ENCODE measurements at places on chromosomes 13 and 19.

- no peak for DNase-seq
Observed at GRCh38 chr19:48968179-48968661, 3.1 kb downstream of the FTL start.

- DNase-seq = no peak
Observed at GRCh38 chr19:36212895-36213294, 1.6 kb downstream of the ZNF565 start.

GRCh38 chr13:75079226-75079625, 402.7 kb downstream of the TBC1D4 start:
- no peak for DNase-seq

DNA sequence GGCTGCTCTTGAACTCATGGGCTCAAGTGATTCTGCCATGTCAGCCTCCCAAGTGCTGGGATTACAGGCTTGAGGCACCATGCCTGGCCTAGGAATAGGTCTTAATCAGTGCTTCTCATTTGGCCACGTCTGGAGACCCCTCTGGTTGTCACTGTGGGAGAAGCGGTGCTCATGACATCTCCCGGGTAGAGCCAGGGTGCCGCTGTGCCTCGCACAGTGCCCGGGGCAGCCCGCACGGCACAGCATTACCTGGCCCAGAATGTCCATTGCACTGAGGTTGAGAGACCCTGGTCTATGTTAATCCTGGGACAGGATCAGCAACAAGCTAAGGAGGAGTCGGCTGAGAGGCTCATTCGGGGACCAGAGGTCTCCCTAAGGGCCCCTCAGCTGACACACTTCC, 160.8 kb downstream of the EFNB2 start:
- DNase-seq = no peak

- no peak for DNase-seq
Observed at GRCh38 chr13:45863709-45864590, 12.4 kb upstream of the SIAH3 start.

DNA sequence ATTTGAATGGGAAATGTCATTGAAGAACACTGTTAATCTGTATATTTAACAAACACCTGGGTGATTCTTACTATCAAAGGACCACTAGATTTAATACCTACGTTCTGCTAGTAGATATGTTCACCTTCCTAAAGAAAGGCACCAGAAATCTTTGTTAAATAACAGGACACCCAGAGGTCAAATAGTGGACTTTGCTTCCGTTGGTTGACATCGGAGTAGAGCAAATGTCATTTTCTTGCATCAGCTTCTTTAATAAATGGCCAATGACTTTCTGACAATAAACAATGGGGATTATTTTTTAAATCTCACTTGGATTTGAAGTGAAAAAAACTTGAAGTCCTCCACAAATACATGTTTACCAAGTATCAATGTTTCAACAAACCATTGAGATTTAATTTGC, 111.1 kb downstream of the LACC1 start:
- DNase-seq = no peak

DNA sequence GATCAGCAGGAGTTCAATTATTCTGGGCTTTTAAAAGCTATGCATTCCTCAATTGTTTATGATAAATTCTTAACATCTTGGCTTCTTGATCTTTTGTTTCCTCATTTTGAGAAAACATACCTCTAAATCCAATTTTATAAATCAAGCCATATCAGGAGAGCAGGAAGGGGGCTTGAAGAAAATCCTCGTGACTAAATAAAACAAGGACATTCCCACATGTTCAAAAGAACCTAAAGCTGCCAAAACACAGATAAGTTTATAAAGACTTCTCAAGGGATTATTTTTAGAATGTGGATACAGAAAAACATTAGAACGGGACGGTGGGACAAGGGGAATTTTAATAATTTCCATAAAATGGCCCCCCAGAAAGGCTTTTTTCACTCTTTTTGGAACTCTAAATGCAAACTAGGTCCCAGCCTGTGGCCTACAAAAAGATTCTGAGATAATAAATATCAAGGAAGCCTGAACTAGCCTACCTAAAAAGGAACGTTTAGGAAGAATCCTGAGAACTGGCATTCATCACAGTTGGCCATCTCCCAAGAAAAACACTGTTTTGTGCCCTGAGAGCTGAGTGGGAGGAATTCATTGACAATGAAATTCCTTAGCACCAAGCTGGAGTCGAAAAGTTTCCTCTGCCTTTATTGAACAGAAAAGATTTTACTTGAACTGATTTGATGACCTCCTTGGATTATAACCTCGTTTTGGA, 30.1 kb downstream of the ZAR1L start:
- no peak for DNase-seq

GRCh38 chr19:34274284-34274826, 20.0 kb downstream of the GARRE1 start:
- no peak for DNase-seq

DNA sequence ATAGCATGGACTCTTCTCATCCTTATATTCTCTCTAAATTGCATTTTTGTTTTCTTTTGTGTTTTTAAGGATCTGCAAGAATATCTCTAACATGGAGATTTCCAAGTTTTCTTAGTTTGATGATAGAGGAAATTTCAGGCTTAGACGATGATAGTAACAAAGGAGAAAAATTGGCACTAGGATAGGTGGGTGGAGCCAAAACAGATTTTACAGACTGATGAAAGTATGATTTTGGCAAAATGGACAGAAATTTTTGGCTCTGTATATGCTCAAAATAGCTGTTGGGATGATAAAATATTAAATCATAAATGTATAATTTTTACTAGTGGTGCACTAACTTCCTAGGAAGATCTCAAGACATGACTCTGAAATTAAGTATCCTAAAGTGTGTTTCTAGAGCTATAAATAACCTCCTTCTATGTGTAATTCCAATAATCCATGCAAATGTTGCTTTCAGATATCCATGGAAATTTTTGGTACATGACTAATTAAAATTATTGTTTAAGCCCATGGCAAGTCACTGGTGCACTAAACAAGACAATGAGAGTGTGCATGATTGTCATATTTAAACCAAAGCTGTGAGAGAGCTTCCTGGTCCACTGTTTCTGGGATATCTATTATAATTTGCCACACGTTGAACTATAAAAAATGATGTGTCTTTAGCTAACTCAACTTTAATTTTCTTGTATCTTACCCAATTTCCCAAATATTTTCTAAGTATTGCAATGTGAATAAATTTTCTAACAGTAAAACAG, 55.8 kb upstream of the NBEA start:
- no peak for DNase-seq

- DNase-seq = no peak
Observed at GRCh38 chr19:42601811-42602443, 7.2 kb upstream of the CEACAM8 start.

GRCh38 chr19:44582581-44583265, 30.6 kb upstream of the IGSF23 start:
- no peak for DNase-seq

DNA sequence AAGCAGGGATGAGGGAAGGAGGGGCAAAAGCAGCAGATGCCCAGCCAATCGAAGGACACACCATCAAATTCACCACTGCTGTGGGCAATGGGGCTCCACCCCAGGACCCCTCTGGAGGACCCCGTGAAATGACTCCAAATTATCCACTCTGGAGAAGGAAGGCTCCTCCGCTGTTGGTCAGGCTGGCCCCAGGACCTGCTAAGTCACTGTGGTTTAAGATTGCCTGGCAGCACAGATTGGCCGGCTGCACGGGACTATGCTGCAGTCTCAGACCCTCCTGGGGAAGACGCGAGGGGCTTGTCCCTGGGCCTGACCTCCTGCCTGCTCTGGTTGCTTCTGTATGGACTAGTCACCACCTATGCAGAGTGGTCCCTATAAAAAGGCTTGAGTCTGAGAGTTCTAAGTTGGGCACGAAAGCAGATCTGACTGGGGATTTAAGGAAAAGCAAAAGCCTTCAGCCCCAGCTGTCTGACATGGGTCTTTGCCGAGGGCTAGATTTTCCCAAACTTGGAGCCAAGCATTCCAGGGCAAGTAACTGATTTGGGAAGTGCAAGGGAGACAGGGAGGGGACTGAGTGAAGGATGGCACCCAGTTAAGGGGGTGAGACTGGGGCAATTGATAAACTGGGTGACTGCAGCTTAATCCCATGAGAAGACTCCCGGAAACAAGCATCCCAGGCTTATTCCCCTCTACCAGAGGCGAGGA, 91.7 kb downstream of the TSHZ3 start:
- no peak for DNase-seq

- DNase-seq = no peak
Observed at GRCh38 chr13:52383366-52383765, 22.6 kb downstream of the THSD1 start.

- DNase-seq = peak; percentile 49
Observed at GRCh38 chr19:41939861-41940730, 11.8 kb upstream of the ERFL start.

DNA sequence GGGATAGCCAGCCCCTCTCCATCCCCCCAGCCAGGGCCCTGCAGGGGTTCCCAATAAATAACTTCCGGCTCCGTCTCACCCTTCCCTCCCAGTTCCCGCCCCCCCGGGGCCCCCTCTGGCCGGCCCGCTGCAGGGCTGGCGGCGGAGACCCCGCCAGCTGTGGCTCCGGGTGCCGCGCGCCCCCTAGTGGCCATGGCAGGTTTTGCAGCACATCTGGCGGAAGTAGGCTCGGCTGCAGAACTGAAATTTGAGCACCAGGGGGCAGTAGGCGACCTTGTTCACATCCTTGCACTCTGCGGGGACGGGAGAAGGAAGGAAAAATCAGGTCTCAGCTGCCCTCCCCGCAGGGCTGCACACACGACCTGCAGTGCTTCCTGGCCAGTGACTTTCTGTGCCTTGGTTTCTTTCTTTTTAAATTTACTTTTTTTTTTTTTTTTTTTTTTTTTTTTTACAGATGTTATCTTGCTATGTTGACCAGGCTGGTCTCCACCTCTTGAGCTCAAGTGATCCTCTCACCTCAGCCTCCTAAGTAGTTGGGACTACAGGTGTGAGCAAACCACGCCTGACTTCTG, 3.6 kb upstream of the MYO1F start:
- DNase-seq = peak; percentile 81

- DNase-seq = no peak
Observed at GRCh38 chr19:4054441-4055208, 12.1 kb downstream of the ZBTB7A start.

GRCh38 chr13:25080773-25081172, 15.2 kb upstream of the PABPC3 start:
- DNase-seq = no peak

DNA sequence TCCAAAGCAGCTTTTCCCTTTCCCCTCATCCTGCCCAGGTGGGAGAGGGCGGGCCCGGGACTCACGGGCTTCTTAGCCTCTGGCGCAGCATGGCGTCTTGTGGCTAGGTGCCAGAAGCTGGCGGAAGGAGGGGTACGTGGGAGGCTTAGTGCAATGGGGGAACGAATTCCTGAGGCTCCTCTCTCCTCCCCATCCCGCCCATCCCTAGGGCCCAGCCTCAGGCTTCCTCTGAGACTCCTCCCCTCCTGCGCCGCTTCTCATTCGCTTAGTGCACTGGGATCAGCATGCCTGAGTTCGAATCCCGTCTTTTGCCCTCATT, 297.8 kb downstream of the ZNF536 start:
- DNase-seq = no peak

DNA sequence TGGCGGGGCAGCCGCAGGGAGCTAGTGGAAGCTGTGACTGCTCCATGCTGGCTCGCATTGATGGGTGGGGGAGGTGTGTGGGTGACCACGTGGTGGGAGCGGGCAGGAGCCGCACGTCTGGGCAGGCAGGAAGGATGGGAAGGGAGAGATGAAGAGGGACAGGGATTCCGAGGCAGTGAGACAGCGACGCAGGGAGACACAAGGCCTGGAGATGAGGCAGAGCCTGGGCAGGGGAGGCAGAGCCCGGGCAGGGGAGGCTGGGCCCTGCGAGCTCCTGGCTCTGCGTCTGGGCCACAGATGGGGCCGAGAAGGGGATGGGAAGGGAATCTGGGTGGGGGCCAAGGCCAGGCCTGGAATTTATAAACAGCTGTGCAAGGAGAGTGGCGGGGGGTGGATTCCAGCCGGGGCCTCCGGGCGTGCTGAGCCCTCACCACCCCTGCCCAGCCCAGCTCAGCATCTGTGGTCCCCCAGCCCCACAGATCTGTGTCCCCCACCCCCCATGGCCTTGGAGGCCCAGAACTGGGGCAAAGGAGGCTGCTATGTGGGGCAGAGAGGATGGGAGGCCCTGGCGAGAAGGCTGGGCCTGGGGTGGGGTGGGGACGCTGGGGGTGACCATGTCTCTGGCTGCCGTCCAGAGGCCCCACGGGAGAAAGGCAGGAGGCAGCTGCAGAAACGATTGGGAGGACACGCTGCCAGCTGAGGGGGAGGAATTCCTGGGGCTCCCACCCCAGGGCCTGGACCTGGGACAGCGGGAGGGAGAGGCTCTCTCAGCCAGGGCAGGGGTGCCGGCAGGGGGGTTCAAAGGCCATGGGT, 6.0 kb downstream of the EHD2 start:
- DNase-seq = no peak

- DNase-seq = no peak
Observed at GRCh38 chr13:87080100-87080779, 590.9 kb upstream of the SLITRK5 start.

DNA sequence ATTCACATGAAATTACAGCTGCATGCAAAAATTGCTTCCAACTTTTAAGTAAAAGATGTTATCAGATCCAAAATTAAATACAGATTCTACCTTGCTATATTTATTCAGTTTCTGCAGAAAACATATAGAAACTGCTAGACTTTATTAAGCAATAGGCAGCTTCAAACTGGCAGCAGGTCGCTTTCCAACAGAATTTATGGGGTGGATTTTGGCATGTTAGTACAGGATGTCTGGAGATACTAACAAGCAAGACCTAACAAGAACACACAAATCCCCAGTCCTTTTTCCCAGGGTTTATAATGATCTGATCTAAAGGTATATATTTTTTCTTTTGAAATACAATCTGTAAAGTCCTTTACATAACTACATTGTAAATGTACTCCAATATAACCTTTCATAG, 27.5 kb downstream of the TBC1D4 start:
- no peak for DNase-seq

DNA sequence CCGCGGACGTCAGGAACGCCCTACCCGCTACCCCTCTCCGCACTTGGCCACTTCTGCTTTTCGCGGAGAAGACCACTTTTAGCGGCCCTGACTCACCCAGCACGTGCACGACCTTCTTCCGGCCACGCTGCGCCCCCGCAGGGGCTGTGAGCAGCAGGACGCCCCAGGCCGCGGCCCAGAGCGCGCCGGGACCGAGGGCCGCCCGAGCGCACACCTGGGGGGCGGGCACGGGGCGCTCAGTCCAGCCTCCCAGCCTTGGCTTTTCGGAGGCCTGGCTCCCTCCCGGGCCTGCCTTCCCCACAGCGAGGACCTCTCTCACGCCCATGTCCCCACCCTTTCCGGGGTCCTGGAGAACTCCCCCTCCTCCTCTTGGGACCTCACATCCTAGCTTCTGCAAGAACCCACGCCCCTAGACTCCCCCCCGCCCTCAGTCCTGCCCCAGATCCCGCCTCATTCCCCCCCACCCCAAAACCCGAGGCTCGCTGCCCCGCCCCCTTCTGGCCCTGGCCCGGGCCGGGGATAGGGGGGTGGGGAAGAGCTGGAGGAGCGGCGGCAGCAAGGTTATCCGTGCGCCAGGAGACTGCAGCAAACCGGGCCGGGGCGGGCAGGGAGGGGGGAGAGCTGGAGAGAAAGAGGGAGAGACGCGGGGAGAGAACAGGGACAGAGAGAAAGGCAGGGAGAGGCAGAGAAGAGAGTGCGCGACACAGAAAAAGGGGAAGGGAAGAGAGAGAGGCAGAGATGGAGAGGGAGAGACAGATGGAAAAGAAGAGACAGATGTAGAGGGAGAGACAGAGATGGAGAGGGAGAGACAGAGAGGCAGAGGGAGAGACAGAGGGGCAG, 11.5 kb downstream of the TM6SF2 start:
- no peak for DNase-seq

GRCh38 chr13:30776661-30777060, 41.3 kb downstream of the ALOX5AP start:
- DNase-seq = no peak
